Activated naive CD8-positive, alpha-beta T cell treated with anti-CD3 and anti-CD28 coated beads for 36 hours (primary cell): ENCODE measurements at places on chromosomes 11 and 22. TPM values are rescaled to one million over a fixed set of nuclear protein-coding genes. Genes with fewer than 3 reads are reported as not detected.

DNA sequence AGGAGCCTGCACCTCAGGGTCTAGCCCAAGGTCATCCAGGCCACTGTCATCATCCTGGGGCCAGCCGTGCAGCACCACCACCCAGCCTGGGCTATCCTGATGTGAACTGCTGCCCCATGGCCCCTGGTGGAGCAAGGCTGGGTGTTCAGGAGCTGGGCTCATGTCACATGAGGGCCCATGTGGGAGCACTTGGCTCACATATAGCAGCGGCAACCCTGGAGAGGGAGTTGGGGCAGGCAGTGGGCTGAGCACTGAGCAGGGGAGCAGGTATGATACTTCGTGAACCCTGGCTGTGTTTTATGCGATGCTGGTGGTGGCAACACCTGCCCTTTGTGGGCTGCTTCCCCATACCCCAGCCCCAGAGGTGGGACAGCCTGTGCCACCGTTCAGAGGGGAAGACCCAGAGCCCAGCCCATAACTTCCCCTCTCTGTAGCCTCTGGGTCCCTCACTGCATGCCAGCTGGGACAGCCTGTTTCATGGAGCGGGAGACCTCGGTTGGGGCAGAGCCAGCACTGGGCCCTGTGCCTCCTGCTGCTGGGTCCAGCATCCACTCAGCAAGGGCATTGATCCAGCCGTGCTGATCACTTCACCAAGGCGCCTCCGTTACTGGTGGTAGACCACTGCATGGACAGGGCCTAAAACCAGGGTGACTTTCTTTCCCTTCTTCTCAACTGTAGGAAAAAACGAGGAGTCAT is 62.5 kb upstream of the SUSD2 start:
- H3K27me3 ChIP-seq = no peaks in the 10 kb centered on the region
- H3K4me1 ChIP-seq = no peaks in the 10 kb centered on the region
- H3K4me3 ChIP-seq = no peak overlapping the region
- H3K27ac ChIP-seq = no peak overlapping the region
- DNase-seq = no peak

- H3K27ac ChIP-seq = no peak overlapping the region
- no peaks in the 10 kb centered on the region for H3K36me3 ChIP-seq
- H3K4me1 ChIP-seq = peaks cover 13% of the 10 kb centered on the region
- H3K4me3 ChIP-seq = no peak overlapping the region
- H3K27me3 ChIP-seq = no peaks in the 10 kb centered on the region
- DNase-seq = no peak
Measured at GRCh38 chr22:32728291-32728690, 73.2 kb upstream of the TIMP3 start.

GRCh38 chr11:40732132-40732531 is 727.3 kb downstream of the LRRC4C start:
- no peaks in the 10 kb centered on the region for H3K36me3 ChIP-seq
- H3K4me1 ChIP-seq = no peaks in the 10 kb centered on the region
- DNase-seq = no peak
- H3K27ac ChIP-seq = no peak overlapping the region
- no peak overlapping the region for H3K4me3 ChIP-seq

DNA sequence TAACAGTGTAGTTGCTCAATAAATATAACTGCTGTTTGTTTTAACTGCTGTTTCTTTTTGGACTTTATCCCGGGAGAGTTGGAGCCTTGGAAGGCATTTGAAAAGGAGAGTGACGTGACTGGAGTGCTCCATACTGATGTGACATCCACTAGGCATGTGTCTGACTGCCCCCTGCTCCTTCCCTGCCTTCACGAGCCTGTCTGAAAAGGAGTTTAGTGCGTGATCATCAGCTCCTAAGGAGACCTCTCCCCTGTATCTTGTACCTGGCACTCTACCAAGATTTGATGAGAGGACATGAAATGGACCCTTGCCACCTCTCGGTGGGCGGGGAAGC is 22.9 kb downstream of the ZBTB16 start:
- no peak for DNase-seq
- H3K27me3 ChIP-seq = peaks cover 26% of the 10 kb centered on the region
- H3K36me3 ChIP-seq = peaks cover 3% of the 10 kb centered on the region
- H3K4me3 ChIP-seq = no peak overlapping the region
- H3K27ac ChIP-seq = no peak overlapping the region
- H3K4me1 ChIP-seq = peaks cover 42% of the 10 kb centered on the region

DNA sequence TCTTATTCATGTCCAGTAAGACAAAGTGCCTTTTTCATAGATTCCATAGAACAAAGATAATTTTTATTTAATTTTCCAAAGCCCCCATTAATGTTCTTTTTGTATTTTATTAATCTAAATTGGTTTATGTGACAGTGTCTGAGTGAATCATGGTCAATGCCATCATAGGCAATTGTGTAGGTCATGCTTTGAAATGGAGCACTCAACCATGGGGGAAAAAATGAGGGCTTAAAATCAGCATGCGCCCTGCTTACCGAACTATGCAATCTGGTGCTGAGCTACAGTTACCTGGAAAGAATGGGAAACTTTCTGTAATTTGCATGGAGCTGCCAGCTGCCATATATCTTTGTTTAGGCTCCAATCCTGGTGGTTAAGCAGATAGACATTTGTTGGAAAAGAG is 28.4 kb upstream of the RAB38 start:
- H3K27ac ChIP-seq = no peak overlapping the region
- no peaks in the 10 kb centered on the region for H3K27me3 ChIP-seq
- no peak for DNase-seq
- no peaks in the 10 kb centered on the region for H3K36me3 ChIP-seq
- H3K4me3 ChIP-seq = no peak overlapping the region

DNA sequence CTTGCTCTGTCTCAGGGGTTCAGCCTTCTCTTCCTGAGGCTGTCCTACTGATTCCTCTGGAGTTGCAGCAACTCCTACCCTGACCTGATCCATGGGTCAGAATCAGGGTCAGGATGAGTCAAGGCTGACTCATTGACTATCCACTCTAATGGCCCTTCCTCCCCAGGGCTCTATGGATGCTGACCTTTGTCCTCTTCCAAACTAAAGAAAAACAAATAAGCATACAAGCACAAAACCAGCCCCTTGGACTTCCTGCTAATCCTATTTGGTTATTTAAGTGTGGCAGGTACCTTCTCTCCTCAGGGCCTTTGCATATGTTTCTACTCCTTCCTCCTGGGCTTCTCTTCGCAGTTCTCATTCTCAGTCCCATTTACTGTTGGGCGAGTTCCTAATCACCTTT is 204.5 kb upstream of the NAV2 start:
- no peak overlapping the region for H3K27ac ChIP-seq
- DNase-seq = no peak
- no peak overlapping the region for H3K4me3 ChIP-seq
- peaks cover 23% of the 10 kb centered on the region for H3K27me3 ChIP-seq
- no peaks in the 10 kb centered on the region for H3K36me3 ChIP-seq

DNA sequence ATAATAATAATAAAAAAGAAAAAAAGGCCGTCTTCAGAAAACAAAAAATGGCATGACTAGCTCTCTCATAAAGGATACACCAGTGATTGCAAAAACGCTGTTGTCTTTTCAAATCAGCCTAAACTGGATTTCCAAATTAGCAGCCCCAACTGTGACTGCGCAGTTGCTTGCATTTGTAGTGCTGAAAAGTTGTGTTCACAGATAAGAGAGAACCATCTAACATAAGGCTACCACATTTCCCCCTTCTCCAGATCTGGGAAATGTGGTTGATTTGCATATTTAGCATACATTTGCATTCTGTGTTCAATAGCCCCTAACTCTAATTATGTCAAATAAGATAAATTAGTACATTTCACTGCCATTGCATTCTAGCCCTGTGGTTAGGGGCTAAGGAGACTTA is 650.7 kb downstream of the OPCML start:
- no peak overlapping the region for H3K4me3 ChIP-seq
- H3K27me3 ChIP-seq = peaks cover 11% of the 10 kb centered on the region
- H3K4me1 ChIP-seq = no peaks in the 10 kb centered on the region
- no peak for DNase-seq
- H3K27ac ChIP-seq = no peak overlapping the region

SERPIND1 gene
- not detected for total RNA-seq
